ENCODE measurements at places on chromosomes 12 and 14.

GRCh38 chr14:86946446-86946845, 1046.5 kb downstream of the GALC start:
- no peak for DNase-seq

DNA sequence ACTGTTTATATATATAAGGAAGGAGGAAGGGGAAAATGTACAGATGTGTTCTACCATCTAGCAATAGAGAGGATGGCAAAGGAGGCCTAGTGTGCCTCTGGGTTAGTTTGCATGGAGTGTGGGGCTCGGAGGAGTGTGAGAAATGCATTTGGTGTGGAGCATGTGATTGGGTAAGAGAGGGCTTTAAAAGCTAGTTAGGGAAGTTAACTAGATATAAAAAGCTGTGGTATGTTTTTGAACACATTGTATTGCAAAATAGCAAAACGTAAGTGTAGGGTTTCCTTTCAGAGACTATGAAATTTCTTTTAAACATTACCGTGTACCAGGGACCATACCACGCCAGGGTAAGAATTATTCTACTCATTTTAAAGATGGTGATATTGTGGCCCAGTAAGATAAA, 53.3 kb upstream of the STXBP6 start:
- no peak for DNase-seq

DNA sequence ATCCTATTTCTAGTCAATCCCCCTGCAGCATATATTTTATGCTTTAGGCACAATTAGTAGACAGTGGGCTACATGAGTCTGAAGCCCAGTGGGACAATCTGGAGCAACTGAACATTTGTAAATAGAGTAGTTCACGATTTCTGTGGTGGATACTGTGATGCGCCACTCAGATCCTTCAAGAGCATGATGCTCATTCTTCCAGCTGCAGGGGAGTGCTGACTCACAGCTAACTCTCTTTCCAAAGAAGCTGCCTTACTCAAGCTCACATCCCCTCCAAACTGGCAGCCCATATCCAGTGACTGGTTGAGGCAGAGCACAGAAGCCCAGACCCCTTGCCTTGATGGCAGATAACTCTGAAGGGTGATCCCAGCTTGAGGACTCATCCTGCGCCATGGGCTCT, 224.2 kb upstream of the EEA1 start:
- no peak for DNase-seq

DNA sequence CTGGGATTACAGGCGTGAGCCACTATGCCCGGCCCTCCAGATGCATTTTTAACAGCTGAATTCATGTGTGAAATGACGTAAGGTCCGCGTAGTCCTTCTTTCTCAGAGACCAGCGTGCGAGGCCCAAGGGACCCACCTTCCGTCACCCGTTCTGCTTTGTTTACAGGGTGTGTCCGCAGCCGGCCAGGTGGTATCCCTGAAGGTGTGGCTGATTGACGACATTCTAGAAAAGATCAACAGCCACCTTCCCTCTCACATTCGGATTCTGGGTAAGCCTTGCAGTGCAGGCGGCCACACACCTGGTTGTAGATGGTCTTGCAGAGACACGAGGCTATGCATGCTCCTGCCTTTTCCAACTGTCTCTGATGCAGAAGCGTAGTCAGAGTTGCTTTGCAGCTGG, 9.9 kb downstream of the PUS1 start:
- DNase-seq = no peak

DNA sequence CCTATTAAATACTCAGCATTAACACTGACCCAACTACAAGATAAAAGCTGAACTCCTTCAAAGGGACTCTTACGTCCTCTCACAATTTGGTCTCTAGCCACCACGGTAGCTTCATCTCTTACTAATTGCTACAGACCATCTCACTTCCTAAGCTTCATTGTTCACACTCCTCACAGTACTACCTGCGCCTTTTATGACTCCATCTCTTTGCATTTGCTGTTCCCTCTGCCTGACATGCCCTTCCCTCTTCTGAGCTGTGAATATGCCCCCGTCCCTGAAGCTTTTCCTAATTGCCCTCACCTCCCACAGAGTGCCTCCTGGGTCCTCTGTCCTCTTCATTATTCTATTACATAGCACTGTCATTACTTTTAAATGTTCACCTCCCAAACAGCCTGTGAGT, 2.5 kb downstream of the EEA1 start:
- peak; percentile 28 for DNase-seq

DNA sequence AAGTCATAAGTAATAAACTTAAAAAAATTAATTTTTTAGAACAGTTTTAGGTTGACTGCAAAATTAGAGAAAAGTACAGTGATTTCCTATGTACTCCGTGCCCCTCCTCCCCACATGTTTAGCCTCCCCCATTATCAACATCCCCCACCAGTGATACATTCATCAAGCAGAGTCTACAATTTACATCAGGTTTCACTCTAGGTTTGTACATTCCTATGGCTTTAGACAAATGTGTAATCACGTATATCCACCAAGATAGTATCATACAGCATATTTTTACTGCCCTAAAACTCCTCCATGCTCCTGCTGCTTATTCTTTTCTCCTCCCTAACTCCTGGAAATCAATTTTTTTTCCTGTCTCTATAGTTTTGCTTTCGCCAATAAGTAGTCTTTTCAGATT, 438.7 kb downstream of the LRFN5 start:
- no peak for DNase-seq

GRCh38 chr14:70602254-70602653, 1.8 kb upstream of the MED6 start:
- no peak for DNase-seq

- peak; percentile 87 for DNase-seq
Measured at GRCh38 chr12:27083861-27084394, 1.6 kb upstream of the C12orf71 start.

GRCh38 chr12:117343296-117343695, 18.1 kb downstream of the NOS1 start:
- no peak for DNase-seq

- DNase-seq = peak; percentile 60
Measured at GRCh38 chr14:68634332-68634731, 158.5 kb downstream of the ZFP36L1 start.

DNA sequence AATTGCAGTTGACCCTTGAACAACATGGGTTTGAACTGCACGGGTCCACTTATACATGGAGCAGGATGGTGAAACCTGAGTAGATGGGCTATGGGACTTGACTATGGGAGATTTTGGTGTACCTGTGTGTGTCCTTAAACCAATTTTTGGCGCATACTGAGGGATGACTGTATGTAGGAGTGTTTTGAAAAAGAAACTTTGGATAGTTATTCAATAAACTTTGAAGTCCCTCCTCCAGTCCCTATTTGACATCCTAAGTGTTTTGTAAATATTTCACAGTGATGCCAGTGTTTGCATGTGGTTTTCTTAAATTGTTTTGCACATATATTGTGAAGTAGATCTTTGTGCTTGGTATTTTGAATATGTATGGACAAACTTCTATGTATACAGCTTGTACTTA, 12.4 kb downstream of the KTN1 start:
- no peak for DNase-seq

GRCh38 chr12:24945845-24946244, 3.1 kb downstream of the BCAT1 start:
- DNase-seq = no peak

DNA sequence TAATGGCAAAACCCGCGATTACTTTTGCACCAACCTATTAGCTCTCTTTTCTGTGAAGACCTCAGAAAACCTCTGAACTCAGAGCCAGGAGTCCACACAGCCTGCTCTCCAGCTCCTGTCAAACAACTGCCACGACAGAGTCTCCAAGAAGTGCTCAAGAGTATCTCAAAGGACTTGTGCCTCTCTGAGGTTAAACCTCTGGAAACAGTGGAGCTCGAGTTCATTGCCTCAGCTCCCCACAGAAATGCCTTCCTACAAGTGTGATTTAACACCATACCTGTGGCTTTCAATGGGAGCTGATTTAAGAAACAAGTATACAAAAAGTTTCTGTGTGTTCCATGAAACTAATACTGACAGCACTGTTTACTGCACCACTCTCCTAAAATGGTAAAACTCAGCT, 20.1 kb downstream of the ACTN1 start:
- no peak for DNase-seq

DNA sequence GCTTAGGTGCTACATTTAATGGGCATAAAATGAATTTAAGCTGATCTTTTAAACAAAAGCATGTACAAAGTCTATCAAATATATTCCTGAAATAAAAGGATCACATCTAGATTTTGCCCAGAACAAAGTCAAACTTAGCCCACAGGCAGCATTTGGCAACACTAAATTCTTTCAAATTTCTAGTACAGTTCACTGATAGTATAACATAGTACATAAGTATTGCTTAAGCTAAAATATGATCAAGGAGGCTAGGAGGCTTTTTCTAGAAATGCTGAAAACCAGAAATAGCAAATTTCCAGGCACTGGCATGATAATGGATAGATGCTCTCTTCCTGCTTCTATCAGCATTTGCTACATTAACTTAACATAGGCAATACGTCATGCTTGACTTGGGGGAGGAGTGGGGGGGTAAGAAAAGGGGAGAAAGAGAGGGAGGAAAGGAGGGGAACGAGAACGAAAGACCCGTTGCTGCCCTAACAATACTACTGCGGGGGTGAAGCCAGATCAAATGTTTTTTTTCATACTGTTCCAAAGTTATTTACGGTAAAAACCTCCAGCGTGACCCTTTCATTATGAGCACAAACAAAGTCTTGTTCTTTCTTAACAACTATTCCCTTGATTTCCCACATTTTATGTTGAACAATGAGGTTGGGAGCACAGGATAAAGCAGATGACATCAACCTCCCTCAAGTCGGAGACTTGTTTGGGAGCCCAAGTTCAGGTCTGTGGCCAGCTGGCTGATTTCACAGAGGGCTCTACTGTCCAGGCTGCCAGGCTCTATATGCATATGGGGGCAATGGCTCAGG, 10.6 kb downstream of the TMED10 start:
- peak; percentile 21 for DNase-seq

GRCh38 chr12:103808239-103808880, 32.7 kb downstream of the NT5DC3 start:
- no peak for DNase-seq

DNA sequence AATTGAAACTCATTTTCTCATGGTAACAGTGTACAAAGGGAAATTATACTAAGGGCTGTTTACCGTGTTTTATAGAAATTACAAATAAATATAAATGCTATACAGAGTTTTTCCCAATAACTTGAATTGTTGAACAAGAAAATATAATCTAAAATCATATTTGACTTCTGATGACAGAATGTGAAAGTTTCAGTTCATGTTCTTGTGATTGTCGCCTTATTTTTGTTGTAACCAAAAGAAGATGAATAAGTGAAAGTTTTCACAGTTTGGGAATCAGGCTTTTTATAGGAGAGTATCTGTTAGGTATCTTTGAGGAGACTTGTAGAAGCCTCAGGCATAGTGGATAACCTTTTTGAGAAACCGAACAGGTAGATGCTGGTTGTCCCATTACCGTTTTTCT, 28.1 kb downstream of the ANO6 start:
- DNase-seq = no peak

DNA sequence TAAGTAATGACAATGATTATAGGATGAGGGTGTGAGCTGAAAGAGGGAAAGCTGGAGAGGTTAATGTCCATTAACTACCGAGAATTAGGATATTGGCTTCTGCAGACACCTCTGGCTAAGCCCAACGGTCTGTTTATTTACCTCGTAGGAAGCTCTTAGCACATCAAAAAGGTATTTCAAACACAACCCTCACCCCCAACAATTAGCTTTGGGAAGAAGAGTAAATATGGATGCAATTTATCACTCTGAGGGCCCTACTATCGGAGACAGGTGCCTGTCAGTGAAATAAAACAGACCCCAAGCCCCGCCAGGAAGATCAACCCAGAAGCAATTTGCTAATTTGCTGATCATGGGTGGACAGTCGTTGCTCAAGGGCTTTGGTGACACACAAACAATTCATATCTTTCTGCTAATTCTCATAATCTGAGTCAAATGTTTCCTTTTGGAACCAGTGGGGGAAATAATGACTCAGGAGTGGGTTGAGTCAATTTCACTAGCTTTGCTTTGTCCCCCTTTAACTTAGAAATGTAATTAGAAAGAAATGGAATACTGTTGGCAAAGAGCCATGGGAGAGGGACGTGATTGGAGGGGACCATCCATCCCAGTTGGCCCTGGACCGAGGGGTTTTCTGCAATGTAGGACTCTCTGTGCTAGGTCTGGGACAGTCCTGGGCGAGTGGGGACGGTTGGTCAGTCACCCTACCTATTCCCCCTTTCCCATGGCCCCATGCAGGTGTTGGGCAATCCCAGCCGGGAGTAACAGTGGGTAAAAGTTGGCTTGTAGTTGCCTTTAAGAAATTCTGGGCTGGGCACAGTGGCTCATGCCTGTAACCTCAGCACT, 99.1 kb upstream of the MED13L start:
- DNase-seq = no peak

- no peak for DNase-seq
Measured at GRCh38 chr12:96334502-96334901, 65.7 kb downstream of the CDK17 start.

- peak; percentile 23 for DNase-seq
Measured at GRCh38 chr12:503111-503761, 43.5 kb downstream of the B4GALNT3 start.

DNA sequence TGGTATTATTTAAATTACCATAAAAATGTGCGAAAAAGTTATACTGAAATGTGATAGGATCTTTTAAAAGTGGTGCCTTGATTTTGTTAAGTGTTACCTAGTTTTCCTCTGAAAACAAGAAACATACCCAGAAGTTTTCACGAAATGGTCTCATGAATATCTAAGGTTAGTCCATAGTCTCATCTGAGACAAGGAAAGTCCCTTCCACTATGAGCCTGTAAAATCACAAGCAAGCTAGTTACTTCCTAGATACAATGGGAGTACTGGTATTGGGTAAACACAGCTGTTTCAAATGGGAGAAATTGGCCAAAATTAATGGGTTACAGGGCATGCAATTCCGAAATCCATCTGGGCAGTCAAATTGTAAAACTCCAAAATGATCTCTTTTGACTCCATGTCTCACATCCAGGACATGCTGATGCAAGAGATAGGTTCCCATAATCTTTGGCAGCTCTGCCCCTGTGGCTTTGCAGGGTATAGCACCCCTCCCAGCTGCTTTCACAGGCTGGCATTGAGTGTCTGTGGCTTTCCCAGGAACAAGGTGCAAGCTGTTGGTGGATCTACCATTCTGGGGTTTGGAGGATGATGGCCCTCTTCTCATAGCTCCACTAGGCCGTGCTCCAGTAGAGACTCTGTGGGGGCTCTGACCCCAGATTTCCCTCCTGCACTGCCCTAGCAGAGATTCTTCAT, 271.4 kb downstream of the NAV3 start:
- no peak for DNase-seq

DNA sequence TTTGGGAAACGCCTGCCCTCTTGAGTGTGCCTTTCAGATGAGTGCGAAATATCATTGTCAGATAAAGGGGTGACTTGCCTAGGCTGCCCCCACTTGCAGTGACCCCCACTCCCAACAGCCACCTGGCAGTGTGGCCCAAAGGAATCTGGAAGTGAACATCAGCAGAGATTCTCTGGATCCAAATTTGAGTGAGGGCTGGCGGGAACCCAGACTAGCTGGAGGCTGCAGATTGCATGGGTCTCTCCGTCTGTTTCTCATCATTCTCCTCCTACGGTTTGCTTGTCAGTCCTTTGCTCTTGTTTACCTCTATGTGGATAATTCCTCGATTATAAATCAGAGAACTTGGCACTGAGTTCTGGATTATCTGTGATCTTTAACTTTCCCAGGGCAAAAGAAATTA, 280.8 kb downstream of the ZFP36L1 start:
- DNase-seq = no peak
